ENCODE measurements at places on chromosomes 13 and 19.

DNA sequence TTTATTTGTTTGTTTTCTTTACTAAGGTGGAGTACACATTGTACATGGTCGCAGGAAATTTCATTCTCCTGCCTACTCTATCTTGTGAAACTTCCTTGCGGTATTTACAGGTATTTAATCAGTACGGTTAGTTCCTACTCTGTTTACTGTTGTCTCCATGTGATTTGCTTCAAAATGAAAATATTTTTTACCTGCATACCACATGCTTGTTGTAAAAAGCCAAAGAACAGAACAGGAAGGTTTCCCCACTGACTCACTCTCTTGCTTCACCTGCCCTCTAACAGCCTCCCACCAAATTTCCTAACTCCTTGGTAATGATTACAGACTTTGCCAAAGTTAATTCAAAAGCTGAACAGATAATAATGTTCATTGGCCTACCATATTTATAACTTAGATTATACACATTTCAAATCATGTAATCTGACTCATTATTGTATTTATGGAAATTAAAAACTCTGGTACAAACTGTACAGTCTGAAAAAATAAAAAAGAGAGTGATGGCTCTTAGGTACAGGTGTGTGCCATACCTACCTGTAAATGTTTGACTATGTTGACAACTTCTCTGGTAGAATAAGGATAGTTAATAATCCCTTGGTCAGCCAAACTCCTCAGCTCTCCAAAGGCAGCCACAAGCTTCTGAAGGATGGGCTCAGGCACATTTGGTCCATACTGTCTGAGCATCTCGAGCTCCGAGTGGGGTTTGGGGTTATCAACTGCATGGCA is 239.9 kb downstream of the VWA8 start:
- no peak for DNase-seq

GRCh38 chr13:41271456-41272285 is 8.3 kb upstream of the MTRF1 start:
- no peak for DNase-seq

- no peak for DNase-seq
Measured at GRCh38 chr13:35744566-35745178, 268.2 kb upstream of the MAB21L1 start.

DNA sequence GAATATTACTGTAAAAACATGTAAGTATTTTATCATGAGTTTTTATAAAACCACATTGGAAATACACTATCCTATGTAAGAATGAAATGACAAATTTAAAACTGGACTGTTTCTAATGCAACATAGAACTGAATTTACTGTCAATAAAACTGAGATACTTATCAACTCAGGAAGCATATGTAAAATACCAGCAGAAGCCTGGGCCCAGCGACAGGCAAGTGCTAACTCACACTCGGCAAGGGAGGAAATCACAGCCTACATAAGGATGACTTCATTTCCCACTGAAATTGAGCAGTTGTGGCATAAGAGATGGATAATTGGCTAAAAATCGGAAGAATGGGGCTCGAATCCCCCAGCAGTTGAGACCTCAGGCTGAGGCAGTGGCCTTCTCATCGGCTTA is 12.1 kb downstream of the PROZ start:
- DNase-seq: no peak

GRCh38 chr13:38661010-38661675 is 25.7 kb upstream of the FREM2 start:
- no peak for DNase-seq

DNA sequence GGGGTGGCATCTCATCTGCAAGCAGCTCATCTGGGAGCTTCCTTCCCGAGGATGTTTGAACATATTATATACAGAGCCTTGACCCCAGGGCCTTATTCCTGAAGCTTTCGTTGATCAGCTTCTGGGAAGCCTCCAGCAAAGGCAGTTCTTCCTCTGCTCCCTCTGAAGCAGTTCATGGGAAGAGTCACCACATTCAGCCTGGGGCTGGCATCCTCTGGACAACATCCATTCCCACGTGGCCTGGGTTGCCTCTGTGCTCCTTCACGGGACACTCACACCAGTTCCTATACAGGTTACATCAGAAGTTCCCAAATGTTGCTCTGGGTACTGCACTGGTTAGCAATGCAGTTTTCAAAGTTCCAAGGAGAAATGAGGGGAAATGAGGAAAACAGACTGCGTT is 29.6 kb downstream of the COL4A2 start:
- no peak for DNase-seq

DNA sequence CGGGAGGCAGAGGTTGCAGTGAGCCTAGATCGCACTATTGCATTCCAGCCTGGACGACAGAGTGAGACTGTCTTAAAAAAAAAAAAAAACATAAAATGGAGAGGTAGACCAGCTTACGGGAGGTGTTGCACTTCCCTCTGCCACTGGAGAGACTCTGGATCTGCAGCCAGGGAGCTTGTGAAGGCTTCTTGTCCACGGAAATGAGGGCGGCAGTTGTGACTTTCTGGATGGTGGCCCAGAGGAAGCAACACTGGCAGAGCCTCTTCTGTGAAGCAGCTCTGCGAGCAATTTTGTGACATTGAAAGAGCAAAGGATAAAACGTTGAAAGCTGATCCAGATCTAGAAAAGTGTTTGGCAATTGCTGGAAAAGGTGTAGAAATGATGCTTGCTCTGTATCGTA is 10.4 kb downstream of the SPINT2 start:
- DNase-seq: no peak

DNA sequence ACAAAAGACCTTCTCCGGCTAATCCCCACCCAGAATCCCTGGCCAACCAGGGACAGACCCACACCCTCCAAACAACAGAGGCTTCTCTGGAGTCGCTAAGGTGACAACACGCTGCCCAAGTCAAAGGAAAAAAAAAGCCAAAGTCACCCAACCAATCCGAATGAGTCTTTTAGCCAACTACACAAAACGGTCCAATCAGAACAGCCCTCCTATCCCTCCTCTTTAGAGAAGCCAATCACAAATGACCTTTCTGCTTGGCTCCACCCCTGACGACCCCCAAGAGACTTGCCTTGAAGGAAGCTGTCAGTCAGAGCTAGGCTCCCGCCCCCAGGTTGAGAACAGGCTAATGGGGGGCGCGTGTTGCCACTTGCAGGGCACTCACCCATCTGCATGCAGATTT is 6.6 kb upstream of the FBXW9 start:
- no peak for DNase-seq

DNA sequence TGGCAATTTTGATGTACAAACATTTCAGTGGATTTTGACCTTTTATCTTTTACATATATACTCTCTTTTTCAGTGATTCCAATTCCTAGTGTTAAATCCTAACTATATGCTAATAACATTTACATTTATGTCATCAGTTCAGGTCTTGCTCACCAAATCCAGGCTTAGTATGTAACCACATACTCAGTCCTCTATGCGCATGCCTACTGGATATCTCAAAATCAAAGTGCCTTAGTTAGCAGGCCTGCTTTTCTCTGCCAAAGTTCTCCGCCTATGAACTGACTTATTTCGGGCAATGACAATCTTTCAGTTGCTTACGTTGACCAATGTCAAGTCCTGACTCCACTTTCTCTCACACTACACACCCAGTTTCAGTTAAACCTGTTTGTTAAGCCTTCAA is 478.5 kb upstream of the SLITRK1 start:
- DNase-seq: no peak

DNA sequence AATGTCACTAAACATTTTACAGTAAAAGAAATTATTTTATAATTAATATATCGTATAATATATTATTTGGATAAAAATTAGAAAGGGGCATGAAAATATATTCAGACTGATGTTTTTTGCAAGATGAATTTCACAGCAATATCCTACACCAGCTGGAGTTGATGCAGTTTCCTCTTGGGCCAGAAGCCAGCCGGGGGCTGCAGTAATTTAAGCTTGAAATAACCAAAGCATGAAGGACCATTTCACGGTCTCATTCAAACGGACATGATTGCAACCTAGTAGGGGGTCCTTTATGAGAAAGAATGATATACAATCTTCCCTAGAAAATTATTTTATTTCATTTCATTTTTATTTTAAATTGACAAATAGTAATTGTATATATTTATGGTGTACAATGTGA is 797.2 kb upstream of the PCDH9 start:
- no peak for DNase-seq

GRCh38 chr13:110166598-110166997 is 140.4 kb downstream of the COL4A1 start:
- DNase-seq: no peak

GRCh38 chr19:18112989-18113478 is 15.5 kb downstream of the MAST3 start:
- peak; percentile 95 for DNase-seq
